ENCODE measurements at places on chromosomes 4 and X. TPM values are rescaled to one million over a fixed set of nuclear protein-coding genes. Genes with fewer than 3 reads are reported as not detected.

SULT1B1 gene
- total RNA-seq = 1.1 TPM

DNA sequence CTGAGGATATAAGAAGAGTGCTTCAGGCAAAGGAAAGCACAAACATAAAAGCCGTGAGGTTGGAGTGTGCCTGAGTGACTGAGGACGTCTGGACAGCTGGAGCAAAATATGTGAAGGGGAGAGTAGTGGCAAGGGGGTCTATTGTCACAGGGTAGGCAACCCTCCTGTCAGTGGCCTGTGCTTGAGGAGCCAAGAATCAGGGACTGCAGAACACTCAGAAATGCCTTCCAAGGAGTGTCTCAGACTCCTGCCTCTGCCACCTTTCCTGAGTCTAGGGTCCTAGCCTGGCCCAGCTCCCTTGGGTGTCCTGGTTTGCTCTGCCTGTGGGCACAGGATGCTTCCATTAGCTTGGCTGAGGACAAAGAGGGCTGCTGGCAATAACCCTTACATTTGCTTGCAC lies 152.5 kb upstream of the PJA1 start:
- DNase-seq = no peak

DNA sequence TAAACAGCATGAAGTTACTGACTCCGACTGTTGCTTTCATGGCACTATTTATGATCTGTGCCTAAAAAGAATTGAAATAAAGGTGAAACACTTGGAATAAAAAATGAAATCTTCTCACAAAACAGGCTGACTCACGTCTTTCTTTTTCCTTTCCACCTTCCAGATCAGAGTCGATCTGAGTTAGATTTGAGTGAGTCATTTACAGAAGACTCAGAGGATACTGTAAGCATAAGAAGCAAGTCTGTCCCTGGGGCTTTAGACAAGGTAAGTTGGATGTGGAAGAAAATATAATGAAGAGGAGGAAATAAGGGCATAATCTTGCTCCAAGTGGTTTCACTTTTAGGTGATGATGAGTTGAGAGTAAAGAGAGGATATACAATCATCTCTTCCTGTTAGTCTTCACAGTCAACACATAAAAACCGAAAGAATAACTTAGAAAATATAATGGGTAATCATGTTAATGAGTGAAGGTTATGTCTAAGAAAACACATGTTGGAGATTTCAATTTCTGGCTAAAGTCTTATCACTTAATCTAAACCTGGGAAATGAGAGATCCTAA lies 89.7 kb downstream of the SYTL5 start:
- no peak for DNase-seq

GRCh38 chr4:10715135-10715534 lies 30.6 kb upstream of the CLNK start:
- DNase-seq = no peak

DNA sequence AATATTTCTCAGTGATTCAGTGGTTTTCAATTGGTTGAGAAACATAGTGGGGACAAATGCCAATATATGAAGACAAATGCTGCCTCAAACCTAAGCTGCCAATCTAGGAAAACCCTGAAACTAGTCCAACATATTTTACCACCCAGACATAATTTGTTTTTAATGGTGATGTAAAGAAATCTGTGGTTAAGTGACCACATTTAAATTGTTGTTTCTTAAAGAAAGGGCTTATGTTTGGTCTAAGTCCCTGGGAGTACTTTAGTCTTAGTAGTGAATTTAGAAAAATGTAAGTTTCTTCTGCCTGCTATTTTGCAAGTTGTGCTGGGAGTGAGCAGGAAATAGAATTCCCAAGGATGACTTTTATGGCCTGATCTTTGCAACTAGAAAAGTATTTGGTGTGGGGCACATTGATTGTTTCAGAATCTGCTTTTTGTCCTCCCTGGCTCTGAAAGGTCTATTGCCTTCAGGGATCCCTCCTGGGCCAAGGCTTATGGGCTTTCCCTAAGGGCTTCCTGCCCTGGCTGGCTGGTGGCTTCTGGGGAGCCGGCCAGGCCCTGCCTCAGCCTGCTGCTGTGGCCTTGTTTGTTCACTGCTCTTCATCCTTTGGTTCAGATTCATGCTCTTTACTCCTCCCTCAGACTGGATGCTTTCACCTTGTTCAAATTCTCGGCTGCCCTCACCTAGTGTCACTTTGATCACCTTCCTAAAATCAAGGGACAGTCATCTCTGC lies 169.8 kb upstream of the JADE1 start:
- DNase-seq = no peak

DNA sequence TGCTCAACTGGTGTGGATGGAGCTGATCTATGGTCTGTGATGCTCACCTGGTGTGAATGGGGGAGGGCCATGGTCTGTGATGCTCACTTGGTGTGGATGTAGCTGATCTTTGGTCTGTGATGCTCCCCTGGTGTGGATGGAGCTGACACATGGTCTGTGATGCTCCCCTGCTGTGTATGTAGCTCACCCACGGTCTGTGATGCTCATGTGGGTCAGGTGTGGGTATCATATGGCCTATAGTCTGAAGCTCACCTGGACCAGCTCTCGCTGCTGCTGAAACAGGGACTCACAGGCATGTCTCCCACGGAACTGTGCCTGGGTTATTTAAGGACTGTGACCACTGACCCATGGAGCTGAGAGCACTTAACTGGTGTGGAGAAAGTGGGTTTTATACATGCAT lies 109.7 kb downstream of the CRLF2 start:
- DNase-seq = no peak
